ENCODE measurements at places on chromosomes 5 and 9.

GRCh38 chr9:122131401-122132001 lies 28.1 kb downstream of the NDUFA8 start:
- no peak for DNase-seq

DNA sequence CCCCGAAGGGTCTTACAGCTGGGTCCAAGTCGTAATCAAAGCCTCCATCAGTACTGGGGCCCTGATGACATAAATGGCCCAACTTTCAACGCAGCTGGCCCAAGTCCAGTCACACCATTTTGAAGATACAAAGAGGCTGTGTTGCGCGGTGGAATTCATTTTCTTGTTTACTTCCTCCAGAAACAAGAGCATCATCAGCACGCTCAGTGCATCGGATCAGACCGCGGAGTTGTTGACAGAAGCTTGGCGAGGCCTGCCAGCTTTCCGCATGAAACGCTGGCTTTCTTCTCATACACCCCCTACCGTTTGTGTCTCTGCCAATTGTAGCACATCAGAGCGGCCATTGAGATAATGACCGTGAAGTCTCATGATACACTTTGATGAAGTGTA lies 101.7 kb upstream of the SPATA31D4 start:
- DNase-seq: no peak

DNA sequence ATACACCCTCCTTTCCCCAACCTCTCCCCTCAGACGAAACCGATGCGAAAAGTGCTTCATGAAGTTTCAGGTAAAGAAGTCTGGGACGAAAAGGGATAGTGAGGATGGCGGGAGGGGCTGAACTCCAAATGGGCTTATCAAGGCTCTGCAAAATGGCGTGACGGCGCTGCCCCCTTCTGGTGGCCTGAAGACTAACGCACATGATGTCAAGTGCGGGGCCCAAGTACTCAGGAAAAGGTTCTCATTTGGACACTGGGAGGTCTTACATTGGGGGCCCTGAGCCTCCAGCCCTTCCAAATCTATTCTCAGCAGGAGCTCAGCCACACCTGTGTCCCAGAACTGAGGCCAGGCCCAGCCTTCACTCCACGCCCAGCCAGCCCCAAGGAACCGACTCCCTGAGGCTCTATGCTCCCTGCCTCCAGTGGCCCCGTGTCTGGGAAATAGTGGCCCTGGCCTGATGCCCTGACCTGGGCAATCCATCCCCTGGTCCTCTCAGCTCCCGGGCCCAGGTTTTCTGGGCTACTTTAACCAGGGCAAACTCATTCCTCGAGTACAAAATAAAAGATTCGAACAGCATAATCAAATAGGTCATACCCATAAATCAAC lies 119.9 kb downstream of the KCNIP1 start:
- no peak for DNase-seq

- no peak for DNase-seq
Measured at GRCh38 chr9:21708856-21709255, 93.6 kb upstream of the MTAP start.

- no peak for DNase-seq
Measured at GRCh38 chr5:64207978-64208377, 42.3 kb downstream of the RNF180 start.

- DNase-seq: no peak
Measured at GRCh38 chr5:38527475-38527874, 29.0 kb downstream of the LIFR start.

GRCh38 chr5:109411627-109412026 lies 1.9 kb upstream of the PJA2 start:
- no peak for DNase-seq

DNA sequence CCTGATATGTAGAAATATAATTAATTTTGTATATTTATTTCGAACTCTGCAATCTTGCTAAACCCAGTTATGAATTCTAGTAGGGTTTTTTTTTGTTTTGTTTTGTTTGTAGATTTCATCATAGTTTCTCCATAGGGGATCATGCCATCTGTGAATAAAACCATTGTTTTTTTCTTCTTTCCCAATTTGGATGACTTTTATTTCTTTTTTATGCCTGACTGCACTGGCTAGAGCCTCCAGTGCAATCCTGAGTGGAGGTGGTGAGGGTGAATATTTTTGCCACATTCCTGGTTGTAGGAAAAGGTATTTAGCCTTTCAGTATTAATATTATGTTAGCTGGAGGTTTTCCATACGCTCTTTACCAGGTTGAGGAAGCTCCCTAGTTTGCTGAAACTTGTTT lies 70.0 kb upstream of the GFPT2 start:
- no peak for DNase-seq

- no peak for DNase-seq
Measured at GRCh38 chr9:16410601-16411280, 459.7 kb downstream of the BNC2 start.

Data from neuronal stem cell (in vitro differentiated cells).